D721Med (cell line): ENCODE measurements at places on chromosomes 7 and 10.

DNA sequence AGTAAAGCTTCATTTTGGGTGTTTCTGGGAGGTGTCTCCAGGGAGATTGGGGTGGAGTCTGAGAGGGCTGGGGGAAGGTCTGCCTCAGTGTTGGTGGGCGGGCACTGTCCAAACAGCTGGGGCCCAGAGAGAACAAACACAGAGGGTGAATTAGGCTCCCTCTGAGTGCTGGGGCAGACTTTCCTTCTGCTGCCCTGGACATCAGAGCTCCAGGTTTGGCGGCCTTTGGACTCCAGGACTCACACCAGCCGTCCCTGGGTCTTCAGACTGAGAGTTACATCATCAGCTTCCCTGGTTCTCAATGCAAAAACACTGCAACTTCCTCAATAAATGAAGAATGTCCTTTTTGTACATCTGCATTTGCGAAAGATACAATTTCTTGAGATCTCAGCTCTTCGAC lies 427.4 kb downstream of the PTPRN2 start:
- DNase-seq, result no peak

- DNase-seq, result no peak
Observed at GRCh38 chr10:123721441-123722049, 55.4 kb downstream of the GPR26 start.

- no peak for DNase-seq
Observed at GRCh38 chr10:101826852-101827434, 8.7 kb upstream of the OGA start.

DNA sequence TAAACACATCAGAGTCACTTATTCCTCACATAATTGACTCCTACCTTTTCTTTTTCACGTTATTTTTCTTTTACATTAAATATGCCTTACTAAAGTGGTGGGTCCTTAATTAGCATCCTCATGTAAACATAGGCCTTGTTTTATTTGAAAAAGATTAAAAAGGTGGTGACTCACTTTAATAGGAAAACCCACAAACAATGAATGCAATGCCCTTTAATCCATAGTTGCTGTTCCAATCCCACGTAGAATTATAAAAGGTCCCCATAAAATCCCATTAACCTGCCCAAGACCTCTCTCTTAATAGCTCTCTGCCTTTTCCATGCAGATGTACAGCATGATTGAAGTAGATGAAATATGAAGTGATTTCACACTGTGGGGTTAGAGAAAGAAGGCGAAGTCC lies 32.2 kb downstream of the SLC16A12 start:
- no peak for DNase-seq

GRCh38 chr7:106768324-106768751 lies 96.7 kb upstream of the PIK3CG start:
- no peak for DNase-seq

GRCh38 chr7:100799037-100799896 lies 28.1 kb downstream of the EPHB4 start:
- DNase-seq, result no peak

DNA sequence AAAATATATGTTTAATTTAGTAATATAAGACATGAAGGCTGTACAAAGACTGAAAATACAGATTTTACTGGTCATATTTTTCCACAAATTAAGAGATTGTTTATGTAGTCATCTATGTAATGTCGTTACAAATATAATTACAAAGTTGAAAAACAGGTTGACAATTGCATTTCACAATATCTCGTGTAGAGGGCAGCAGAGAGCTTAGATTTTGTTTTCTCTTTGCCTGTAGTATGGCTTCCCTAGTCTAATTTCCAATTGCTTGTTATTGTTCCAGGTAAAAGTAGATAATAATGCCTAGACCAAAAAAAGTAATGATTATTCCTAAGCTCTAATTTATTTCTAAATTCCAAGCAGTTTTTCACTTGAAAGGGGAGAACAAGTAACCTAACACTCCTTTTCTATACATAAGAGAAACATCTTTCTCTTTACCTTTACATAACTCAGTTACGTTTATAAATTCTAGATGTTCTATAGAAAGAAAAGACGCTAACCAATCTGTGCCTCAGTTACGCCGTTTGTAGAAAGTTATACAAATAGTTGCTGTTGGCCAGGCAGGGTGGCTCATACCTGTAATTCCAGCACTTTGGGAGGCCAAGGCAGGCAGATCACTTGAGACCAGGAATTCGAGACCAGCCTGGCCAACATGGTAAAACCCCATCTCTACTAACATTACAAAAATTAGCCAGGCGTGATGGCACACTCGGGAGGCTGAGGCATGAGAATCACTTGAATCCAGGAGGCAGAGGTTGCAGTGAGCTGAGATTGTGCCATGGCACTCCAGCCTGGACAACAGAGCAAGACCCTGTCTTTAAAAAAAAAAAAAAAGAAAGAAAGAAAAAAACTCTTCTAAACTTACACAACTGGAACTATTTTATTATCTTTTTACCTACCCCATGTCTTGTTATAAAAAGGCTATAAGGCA lies 30.0 kb downstream of the NET1 start:
- DNase-seq, result no peak

DNA sequence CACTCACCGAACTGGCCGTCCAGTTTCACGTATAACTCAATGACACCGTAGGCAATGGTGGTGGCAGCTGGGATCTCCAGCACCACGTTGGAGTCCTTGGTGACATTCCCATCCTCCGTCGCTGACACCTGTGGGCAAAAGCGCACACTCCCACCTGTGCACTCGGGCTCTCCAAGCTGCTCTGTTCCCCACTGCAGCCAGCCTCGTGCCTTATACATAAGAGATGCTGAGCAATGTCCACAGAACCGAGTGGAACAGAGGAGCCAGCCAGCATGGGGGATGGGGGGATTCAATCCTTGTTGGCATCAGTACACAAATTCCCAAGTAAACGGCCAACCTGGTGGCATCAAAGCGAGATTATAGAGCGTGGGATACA lies 40.0 kb downstream of the GSDME start:
- DNase-seq, result no peak

- DNase-seq, result no peak
Observed at GRCh38 chr10:17239345-17240085, 11.5 kb downstream of the VIM start.

DNA sequence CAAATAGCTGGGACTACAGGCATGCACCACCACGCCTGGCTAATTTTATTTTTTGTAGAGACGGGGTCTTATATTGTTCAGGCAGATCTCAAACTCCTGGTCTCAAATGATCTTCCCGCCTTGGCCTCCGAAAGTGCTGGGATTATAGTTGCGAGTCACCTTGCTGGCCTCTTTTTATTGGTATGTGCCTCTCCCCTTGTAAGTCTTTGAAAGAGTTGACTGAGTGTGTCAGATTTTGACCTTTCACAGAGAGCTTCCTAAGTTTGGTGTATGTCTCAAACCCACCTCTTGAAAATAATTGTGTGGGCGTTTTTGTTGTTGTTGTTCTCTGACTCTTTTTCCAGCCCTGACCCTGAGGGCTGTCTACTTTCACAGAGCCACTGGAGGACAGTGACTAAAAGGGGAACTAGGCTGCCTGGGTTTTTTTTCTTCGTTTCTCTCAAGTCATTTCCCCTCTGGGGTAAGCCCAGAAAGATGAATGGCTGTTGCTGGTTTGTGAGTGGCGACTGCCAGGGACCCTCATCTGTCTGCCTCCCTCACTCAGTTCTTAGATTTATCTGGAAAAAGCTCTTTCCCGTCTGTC lies 262.8 kb downstream of the ZEB1 start:
- DNase-seq, result no peak

GRCh38 chr7:95700917-95701316 lies 71.4 kb upstream of the DYNC1I1 start:
- no peak for DNase-seq

DNA sequence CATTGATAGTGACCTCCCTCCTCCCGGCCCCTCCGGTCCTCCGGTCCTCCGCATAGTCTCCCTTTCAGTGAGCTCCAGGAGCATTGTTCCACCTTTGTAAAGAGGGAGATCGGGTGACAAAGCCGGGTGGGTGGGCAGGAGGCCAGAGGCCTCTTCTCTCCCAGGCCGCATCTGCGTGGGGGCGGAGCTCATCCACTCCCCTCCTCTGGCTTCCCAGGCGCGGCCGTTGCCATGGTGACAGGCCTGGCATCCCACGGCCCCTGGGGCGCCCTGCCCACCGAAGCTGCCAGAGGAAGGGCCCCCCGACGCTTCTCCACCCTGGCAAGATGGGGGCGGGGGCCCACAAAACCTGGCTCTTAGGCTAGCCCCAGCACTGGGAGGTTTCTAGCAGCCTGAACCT lies 4.4 kb upstream of the FZD9 start:
- DNase-seq, result no peak
